Activated naive CD4-positive, alpha-beta T cell treated with anti-CD3 and anti-CD28 coated beads for 36 hours (primary cell): ENCODE measurements at places on chromosomes 7 and 10. TPM values are rescaled to one million over a fixed set of nuclear protein-coding genes. Genes with fewer than 3 reads are reported as not detected.

The SLC26A3 gene
- not detected for total RNA-seq

The COL17A1 gene
- not detected for total RNA-seq

The ELFN1 gene
- not detected for total RNA-seq

The SPDYE6 gene
- not detected for total RNA-seq

The ZCCHC24 gene
- total RNA-seq: 0.52 TPM

The CRHR2 gene
- total RNA-seq: not detected

The IFIT1B gene
- total RNA-seq: not detected

DNA sequence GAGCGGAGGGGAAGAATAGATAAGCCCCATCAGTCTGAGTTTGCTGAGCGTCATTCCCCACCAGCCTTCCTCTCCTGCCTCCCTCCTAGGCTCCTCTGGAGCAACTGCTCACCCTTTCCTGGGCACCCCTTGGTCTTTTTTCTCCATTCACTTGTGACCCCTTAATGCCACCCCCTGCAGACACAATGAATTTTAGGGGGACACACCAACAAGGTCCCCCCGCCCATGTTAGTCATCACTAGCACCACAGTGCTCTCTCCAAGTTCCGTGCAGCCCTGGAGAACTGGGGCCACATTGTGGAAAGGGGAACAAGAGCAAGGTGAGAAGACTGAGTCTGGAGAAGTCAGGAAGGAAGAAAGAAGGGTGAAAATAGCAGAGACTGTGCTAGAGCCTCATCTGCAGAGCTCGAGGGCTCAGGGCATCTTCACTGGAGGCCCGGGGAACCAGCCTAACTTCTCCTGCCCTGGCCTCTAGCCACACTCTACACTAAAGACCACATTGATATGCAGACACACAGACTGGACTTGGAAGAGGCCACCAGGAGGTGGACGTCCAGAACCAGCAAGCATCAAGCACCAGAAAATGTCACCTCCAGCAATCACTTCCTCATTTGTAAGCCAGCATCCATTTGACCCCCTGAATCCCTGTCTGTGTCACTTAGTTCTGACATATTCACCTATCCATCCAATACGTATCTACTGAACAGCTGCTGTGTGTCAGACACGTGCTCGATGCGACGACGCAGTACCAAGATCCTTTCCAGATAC is 17.5 kb downstream of the RGR start:
- DNase-seq: no peak

GRCh38 chr7:39560408-39560807 is 5.8 kb upstream of the YAE1 start:
- DNase-seq: no peak

GRCh38 chr7:99124236-99124635 is 19.7 kb downstream of the SMURF1 start:
- no peak for DNase-seq

GRCh38 chr7:125892434-125892833 is 962.8 kb upstream of the POT1 start:
- no peak for DNase-seq

- no peak for DNase-seq
Measured at GRCh38 chr7:120985130-120985758, 3.3 kb upstream of the CPED1 start.
